ENCODE measurements at places on chromosomes 12 and 14.

- DNase-seq: no peak
Measured at GRCh38 chr14:51180577-51180976, 59.5 kb upstream of the TMX1 start.

DNA sequence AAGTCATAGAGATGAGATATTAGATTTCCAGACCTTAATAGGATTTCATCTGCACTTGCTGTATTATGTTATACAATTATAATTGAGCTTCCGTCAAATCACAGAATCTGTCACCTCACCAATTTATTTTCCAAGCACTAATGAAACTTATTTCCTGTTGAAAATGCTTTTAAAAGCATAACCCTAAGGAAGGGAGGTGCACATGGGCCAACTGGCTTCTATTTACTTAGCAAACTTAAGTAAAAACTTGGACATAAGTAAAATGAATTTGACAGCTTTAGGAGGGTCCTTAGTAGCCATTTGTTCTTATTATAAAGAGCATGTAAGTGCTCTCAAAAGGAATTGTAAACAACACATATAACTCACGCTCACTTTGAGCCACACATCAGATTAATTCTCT lies 462.2 kb upstream of the TMPO start:
- peak; percentile 26 for DNase-seq

GRCh38 chr14:83575301-83575700 lies 1954.6 kb upstream of the FLRT2 start:
- peak; percentile 1 for DNase-seq

DNA sequence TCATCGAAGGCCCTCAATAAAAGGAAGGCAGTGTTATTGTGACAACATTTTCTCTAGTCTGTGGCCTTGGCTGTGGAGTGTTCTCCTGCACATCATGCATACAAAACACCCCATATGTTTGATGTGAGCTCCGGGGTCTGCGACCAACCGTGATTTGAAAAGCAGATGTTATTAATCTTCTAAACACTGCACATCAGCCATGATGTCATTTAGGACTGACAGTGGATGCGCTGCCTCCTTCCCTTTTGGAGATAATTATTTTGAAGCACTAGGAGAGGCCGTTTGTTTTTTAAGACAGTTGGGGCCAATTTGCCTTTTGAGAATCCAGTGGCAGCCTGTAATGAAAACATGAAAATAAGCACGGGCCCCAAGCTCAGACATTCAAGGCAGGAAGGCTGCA lies 1041.6 kb downstream of the BCL11B start:
- no peak for DNase-seq
